ENCODE measurements at places on chromosomes 4 and X. TPM values are rescaled to one million over a fixed set of nuclear protein-coding genes. Genes with fewer than 3 reads are reported as not detected.
A peak's percentile ranks its signal among the peaks of the same experiment; 100 is the strongest.

Gene NSDHL
- 47.4 TPM for total RNA-seq

Gene GPRIN3
- 0.94 TPM for total RNA-seq

DNA sequence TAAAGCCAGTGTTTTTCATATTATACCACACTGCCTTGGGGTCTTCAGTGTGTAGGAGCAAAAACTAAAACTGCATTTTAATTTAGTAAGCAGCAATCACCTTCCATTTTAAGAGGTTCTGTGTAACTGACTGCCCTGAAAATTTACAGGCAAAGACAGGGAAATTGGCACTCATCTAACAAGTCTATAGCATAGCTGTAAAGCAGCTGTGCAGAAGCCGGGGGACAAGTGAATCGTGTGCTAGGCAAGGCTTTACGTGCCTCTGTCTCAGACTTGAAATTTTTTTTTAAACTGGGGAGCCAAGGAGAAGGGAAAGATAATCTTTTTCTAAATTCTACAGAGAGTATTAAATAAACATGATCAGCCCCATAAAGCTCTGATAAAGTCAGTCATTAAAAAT is 39.7 kb downstream of the TSPAN5 start:
- no peak for DNase-seq

DNA sequence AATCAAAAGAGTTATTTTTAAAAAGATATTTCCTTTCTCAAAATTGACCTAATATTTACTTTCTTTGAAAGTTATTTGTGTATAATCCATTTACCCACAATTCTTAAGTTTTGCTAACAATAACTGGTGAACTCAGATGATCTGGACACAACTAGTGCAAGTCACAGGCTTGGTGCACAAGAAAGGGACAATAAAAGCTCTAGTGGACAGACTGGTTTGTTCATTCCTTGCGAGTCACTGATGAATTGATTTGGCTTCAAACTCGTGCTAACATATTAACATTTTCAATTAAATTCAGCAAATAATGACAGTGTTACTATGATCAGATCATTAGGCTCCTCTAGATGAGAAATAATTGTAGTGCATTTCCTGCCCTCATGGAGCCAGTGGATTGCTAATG is 169.2 kb downstream of the BMPR1B start:
- no peak for DNase-seq

DNA sequence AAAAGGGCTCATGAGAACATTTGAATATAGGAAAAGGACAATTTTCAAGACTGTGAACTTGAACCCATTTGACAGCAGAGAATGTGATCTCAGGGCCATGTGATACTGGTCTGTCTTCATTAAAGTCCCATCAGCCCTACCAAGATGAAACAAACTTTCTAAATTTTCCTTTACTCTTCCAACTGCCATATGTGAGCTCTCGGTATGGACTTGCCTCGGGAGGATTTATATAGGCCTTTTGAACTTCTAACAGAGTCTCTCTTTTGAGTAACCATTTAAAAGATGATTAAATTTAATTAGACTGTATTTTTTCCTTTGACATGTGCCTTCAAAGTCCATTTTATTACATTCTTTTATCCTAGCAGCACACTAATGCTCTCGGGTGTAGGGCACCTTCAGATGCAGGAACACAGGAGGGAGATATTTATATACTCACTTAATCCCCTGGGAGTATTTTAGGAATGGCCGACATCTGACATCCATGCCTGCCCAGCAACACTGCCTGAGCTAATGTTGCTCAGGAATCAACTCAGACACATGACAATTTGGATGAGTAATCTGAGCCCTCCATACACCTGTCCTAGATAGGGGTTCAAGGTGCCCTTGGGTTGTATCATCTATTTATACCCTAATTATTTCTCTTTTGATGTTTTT is 155.0 kb downstream of the SLC7A11 start:
- DNase-seq: no peak

GRCh38 chrX:154305541-154306205 is 10.1 kb downstream of the TKTL1 start:
- no peak for DNase-seq

GRCh38 chr4:14752341-14753046 is 249.8 kb upstream of the CPEB2 start:
- no peak for DNase-seq

- DNase-seq: peak; percentile 7
These were observed 91.7 kb upstream of the CXorf66 start for GRCh38 chrX:140057001-140057411.

- DNase-seq: no peak
These were observed 6.3 kb downstream of the MXD4 start for GRCh38 chr4:2255501-2256155.

GRCh38 chr4:8914461-8915171 is 43.0 kb upstream of the HMX1 start:
- DNase-seq: no peak

DNA sequence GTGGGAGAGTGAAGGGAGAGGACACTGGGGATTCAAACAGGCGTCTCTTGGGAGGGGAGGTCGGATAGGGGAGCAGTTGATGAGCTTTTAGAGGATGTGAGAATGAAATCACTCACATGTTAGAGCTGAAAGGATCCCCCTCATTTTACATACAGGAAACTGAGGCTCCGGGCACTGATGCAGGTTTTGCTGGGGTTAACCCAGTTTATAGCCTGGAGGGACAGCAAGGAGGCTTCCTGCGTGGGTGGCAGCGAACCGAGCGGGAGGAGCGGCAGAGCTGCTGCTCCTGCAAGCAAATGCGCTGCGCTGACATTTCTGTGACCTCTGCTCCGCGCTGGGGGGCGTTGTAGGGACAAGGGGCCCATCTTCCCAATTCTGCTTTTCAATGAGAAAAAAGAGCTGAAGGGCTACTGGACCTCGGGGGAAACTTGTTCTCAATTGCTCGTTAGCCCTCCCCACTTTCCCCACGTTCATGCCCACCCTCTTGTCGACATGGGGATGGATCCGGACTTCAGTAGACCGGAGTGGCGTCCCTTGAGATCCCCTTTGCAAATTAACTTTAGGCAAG is 1.2 kb upstream of the NEUROG2 start:
- no peak for DNase-seq

DNA sequence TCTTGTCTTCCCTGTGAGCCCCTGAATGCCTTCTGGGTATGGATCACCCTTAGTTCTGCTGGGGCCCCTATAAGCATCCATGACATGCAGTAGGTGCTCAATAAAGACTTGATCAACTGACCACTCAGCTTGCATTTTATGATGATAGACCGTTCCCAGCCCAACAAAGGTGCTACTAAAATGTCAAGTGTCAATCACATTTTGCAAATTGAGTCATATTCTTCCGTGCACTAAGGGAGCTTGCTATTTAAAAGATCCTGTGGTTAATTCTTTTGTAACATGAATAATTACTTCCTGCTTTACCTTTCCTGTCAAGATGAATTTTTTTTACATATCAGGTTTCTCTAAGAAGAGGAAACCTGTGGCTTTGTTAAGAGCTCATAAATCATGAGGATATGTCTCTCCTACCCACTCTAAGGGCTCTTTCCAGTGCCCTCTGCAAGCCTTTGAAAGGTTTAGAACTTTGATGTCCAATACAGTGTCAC is 47.6 kb downstream of the SH3KBP1 start:
- no peak for DNase-seq

DNA sequence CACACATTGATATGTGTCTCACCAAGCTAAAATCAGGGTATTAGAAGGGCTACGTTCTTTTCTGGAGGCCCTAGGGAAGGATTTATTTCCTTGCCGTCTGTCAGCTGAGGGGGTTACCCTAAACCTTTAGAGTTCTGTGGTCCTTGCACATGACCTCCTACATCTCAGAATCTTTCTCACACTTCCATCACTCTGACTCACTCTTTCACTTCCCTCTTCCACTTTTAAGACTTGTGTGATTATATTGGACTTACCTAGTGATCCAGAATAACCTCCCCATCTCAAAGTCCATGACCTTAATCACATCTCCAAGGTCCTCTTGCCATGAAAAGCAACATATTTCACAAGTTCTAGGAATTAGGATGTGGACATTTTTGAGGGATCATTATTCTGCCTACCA is 53.6 kb upstream of the FUNDC1 start:
- DNase-seq: no peak

- no peak for DNase-seq
These were observed 70.7 kb upstream of the NFKB1 start for GRCh38 chr4:102430461-102430910.

- DNase-seq: no peak
These were observed 1379.9 kb downstream of the TECRL start for GRCh38 chr4:63029380-63029779.
